ENCODE measurements at places on chromosomes 2 and 18. TPM values are rescaled to one million over a fixed set of nuclear protein-coding genes. Genes with fewer than 3 reads are reported as not detected.

- no peak overlapping the region for H3K27ac ChIP-seq
- peaks cover 6% of the 10 kb centered on the region for H3K36me3 ChIP-seq
- H3K4me3 ChIP-seq: no peak overlapping the region
- H3K27me3 ChIP-seq: no peaks in the 10 kb centered on the region
Observed at GRCh38 chr2:24021122-24021998, 11.5 kb downstream of the MFSD2B start.

GRCh38 chr2:55309446-55309845, 40.4 kb upstream of the MTIF2 start:
- no peaks in the 10 kb centered on the region for H3K27me3 ChIP-seq
- peaks cover 3% of the 10 kb centered on the region for H3K4me1 ChIP-seq
- no peak for DNase-seq
- no peak overlapping the region for H3K4me3 ChIP-seq
- no peak overlapping the region for H3K27ac ChIP-seq

CCDC178 gene
- total RNA-seq: not detected

GRCh38 chr18:21449367-21450290, 150.9 kb downstream of the ESCO1 start:
- H3K36me3 ChIP-seq: no peaks in the 10 kb centered on the region
- H3K27ac ChIP-seq: no peak overlapping the region
- peaks cover 32% of the 10 kb centered on the region for H3K4me1 ChIP-seq
- no peak for DNase-seq

GRCh38 chr2:15869871-15870270, 70.5 kb upstream of the MYCN start:
- H3K4me3 ChIP-seq: no peak overlapping the region
- no peaks in the 10 kb centered on the region for H3K4me1 ChIP-seq
- peaks cover 8% of the 10 kb centered on the region for H3K27me3 ChIP-seq
- no peak overlapping the region for H3K27ac ChIP-seq
- DNase-seq: no peak

DNA sequence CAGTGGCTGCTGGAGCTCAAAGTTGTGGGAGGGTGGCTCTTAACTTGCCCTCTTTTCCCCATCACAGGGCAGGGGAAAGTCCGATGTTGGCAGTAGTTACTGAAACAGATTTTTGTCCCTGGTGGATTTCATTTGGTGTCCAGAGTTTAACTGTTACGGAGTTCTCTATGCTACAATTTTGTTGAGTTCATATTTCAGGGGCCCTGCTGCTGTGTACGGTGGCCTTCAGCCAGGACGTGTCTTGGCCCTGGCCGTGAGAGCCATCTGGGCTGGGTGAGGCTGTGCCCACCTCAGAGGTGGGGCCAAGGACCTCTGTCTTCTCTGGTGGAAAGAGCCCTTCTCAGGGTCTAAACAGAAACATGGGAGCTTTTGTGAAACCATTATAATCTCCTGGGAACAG, 67.4 kb downstream of the SH3YL1 start:
- H3K36me3 ChIP-seq: no peaks in the 10 kb centered on the region
- no peak for DNase-seq
- H3K27ac ChIP-seq: peak overlapping the region; percentile 89
- H3K27me3 ChIP-seq: no peaks in the 10 kb centered on the region

GRCh38 chr2:69570474-69570873, 73.1 kb downstream of the AAK1 start:
- no peak overlapping the region for H3K27ac ChIP-seq
- H3K36me3 ChIP-seq: peaks cover 2% of the 10 kb centered on the region
- no peak for DNase-seq
- no peak overlapping the region for H3K4me3 ChIP-seq
- H3K27me3 ChIP-seq: no peaks in the 10 kb centered on the region

- peak overlapping the region; percentile 62 for H3K4me3 ChIP-seq
- DNase-seq: no peak
- no peaks in the 10 kb centered on the region for H3K27me3 ChIP-seq
- H3K4me1 ChIP-seq: peaks cover 37% of the 10 kb centered on the region
- H3K27ac ChIP-seq: peak overlapping the region; percentile 2
Observed at GRCh38 chr2:24920809-24921441, 888 bp upstream of the ADCY3 start.

IL18RAP gene
- not detected for total RNA-seq

DNA sequence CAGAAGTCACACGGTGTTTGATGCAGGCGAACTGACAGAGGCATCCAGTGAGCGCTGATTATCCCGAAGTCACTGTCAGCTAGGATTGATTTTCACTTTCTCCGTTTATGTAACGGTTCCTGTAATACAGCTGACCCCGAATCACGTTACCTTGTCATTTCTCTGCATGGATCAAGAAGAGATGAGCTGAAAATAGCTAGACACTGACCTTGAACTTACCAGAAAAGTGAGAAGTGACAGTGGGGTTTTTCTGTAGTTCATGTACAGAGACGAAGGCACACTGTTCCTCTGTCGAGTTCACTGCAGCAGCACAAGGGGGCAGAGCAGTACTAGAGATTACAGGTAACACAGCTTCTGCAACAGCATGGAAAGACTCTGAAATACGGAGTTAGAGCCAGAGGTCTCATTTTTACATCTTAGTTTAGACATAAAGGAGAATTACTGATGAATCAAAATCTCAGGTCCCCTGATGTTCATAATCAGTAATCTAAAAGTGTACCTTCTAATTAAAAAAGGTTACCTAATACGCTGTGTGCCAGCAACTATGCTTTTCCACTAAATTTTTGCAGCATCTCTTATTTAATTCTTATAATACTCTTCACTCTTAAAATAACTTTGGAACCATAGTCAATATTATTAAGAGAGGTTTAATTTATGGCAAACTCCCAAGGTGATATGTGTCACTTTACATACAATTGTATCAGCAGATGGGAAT, 33.1 kb downstream of the ARHGAP15 start:
- H3K4me1 ChIP-seq: peaks cover 5% of the 10 kb centered on the region
- DNase-seq: no peak
- peaks cover 30% of the 10 kb centered on the region for H3K27me3 ChIP-seq
- H3K4me3 ChIP-seq: no peak overlapping the region

XIRP2 gene
- total RNA-seq: not detected

TGFA gene
- 0.25 TPM for total RNA-seq

- H3K27me3 ChIP-seq: no peaks in the 10 kb centered on the region
- H3K4me1 ChIP-seq: peaks cover 57% of the 10 kb centered on the region
- peaks cover 4% of the 10 kb centered on the region for H3K36me3 ChIP-seq
- DNase-seq: no peak
Observed at GRCh38 chr2:43407935-43408334, 181.5 kb upstream of the ZFP36L2 start.

DNA sequence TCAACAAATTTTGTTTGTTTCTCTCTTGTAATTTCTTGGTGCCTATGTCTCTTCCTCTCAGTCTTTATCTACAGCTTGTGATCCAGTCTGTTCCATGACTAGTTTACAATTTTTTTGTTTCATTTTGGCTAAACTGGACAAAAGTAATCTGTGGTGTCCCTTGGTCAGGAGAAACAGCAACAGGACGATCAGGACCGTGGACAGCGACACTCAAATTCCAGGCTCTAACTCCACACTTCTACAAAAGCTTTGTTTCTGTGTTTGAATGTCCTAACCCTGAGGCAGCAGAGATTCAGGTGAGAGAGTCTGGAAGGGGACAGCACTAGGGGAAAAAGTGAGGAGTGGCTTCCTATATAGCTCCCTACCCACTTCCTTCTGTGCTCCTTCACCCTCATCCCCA, 593.3 kb upstream of the FANCL start:
- peaks cover 8% of the 10 kb centered on the region for H3K27me3 ChIP-seq
- H3K36me3 ChIP-seq: no peaks in the 10 kb centered on the region
- H3K4me1 ChIP-seq: no peaks in the 10 kb centered on the region
- H3K27ac ChIP-seq: no peak overlapping the region
- H3K4me3 ChIP-seq: no peak overlapping the region
- DNase-seq: no peak

GRCh38 chr2:237238249-237238648, 152.6 kb downstream of the COPS8 start:
- H3K4me3 ChIP-seq: no peak overlapping the region
- no peak for DNase-seq
- no peak overlapping the region for H3K27ac ChIP-seq

- no peak for DNase-seq
- no peaks in the 10 kb centered on the region for H3K27me3 ChIP-seq
- peak overlapping the region; percentile 87 for H3K27ac ChIP-seq
- no peak overlapping the region for H3K4me3 ChIP-seq
- peaks cover 25% of the 10 kb centered on the region for H3K4me1 ChIP-seq
Observed at GRCh38 chr18:58813561-58814225, 51.0 kb upstream of the ZNF532 start.

GRP gene
- not detected for total RNA-seq

DNA sequence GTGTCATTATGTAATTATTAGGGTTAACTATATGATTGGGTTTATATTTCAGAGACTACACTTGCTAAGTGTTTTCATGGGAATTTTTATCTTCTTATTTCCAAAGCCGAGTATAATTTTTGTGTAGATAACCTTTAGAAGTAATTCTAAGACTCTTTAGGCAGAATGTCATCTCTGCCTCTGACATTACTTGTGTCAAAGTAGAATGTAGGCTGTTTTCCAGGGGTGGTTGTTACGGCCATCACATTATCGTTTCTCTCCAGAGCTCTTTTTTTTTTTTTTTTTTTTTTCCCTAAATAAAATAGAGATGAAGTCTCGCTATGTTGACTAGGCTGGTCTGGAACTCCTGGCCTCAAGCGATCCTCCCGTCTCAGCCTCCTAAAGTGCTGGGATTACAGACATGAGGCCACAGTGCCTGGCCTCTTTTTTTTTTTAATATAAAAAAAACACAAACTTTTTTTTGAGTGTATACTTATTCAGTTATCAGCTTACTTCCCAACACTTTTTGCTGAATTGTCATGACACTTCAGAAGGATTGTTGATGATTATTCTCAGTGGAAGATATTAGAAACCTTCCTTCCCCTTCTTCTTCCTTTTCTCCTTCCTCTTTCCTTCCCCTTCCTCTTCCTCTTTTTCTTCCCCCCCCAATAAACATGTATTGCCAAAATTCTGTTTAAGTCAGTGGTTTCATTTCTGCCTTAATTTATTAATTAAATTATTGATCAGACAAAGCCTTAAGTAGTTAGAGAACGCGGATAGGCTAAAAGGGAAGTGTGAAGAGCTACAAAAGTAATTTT, 2.3 kb downstream of the PIKFYVE start:
- peaks cover 7% of the 10 kb centered on the region for H3K36me3 ChIP-seq
- peak overlapping the region; percentile 89 for H3K4me3 ChIP-seq
- no peak overlapping the region for H3K27ac ChIP-seq
- no peaks in the 10 kb centered on the region for H3K27me3 ChIP-seq

- H3K36me3 ChIP-seq: no peaks in the 10 kb centered on the region
- no peak overlapping the region for H3K4me3 ChIP-seq
- peaks cover 9% of the 10 kb centered on the region for H3K27me3 ChIP-seq
- DNase-seq: peak; percentile 79
- H3K27ac ChIP-seq: no peak overlapping the region
- no peaks in the 10 kb centered on the region for H3K4me1 ChIP-seq
Observed at GRCh38 chr2:8627692-8628085, 54.2 kb upstream of the ID2 start.

DNA sequence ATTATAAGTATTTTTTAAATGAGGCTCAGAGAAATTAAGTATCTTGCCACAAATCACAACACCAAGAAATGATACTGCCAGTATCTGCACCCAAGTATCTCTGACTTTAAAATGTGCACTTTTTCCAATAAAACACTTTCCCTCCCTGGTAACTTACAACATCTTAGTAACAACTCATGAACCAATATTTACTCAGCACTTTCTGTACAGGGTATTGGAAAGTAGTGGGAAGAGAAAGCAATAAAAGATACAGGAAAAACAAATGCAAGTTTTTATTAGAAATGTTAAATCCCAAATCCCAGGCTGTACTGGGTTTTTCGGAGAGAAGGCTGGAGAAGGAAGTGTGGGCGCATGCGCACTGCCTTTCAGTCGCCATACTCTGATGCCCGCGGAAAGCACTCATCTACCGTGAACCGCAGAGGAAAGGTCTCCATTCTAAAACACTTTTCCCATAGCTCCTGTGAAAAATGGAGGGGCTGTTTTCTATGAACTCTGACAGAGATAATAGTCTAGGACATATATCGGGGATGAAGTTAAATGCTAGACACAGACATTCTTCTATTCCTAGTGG, 52.1 kb downstream of the L3MBTL4 start:
- H3K36me3 ChIP-seq: no peaks in the 10 kb centered on the region
- DNase-seq: no peak
- H3K27me3 ChIP-seq: peaks cover 8% of the 10 kb centered on the region

SPP2 gene
- total RNA-seq: not detected

TDRD15 gene
- 0.10 TPM for total RNA-seq

- peaks cover 27% of the 10 kb centered on the region for H3K4me1 ChIP-seq
- no peak overlapping the region for H3K4me3 ChIP-seq
- H3K27me3 ChIP-seq: no peaks in the 10 kb centered on the region
- DNase-seq: no peak
- peaks cover 4% of the 10 kb centered on the region for H3K36me3 ChIP-seq
- no peak overlapping the region for H3K27ac ChIP-seq
Observed at GRCh38 chr2:237072067-237072931, 13.4 kb upstream of the COPS8 start.

ZAP70 gene
- total RNA-seq: 0.41 TPM

DNA sequence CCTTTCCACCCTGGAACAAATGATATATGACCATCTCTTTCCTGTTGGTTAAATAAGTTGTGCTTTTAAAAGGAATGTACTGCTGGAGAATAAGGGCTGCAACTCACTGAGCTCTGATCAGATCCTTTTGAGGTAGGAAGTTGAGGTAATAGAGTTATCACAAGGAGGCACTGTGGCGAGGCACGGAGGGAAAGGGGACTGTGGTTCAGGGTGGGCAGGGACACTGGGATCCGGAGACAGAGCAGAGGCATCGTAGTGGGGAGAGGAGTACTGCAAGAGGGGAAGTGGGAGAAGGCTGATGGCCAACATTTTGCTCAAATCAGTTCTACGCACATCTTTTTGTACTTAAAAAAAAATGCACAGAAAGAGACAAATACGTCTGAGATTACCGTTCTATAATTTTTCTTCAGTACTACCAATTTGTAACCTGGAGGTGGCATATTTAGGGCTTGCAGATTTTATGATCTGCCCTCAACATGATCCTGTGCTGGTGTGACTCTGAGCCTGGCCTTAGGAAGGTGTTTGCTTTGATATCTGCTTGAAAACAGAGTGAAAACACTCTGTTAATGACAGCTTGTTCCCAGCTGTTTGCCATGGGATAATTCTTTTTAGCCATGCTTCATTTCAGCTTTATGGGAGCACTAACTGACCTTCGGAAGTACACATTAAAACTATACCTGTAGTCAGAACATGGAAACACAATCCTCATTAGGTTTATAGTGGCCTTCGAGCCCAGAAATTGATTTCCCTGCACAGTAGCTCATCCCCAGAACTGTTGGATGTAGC, 168.1 kb downstream of the KCNE4 start:
- H3K27ac ChIP-seq: no peak overlapping the region
- H3K4me3 ChIP-seq: no peak overlapping the region
- peaks cover 28% of the 10 kb centered on the region for H3K4me1 ChIP-seq
- H3K27me3 ChIP-seq: no peaks in the 10 kb centered on the region

DNA sequence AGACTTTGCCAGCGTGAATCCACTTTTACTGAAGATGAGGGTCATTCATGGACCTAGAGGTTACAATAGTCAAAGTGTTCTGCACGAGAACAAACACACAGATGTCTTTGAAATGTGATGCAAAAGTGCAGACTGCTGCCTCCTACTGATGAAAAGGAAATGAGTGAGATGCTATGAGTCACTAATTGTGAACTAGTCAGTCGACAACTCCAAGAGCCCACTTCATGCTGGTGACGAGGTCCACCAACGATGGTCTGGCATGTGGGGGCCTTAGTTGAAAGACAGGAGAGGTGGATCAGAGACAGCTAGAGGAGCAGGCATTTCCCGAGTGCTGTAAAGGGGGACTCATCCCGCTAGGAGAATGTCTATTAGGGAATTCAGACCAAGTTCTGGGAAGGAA, 17.1 kb upstream of the ZNF236 start:
- DNase-seq: no peak
- peak overlapping the region; percentile 45 for H3K27ac ChIP-seq
- no peaks in the 10 kb centered on the region for H3K27me3 ChIP-seq
- peaks cover 5% of the 10 kb centered on the region for H3K4me1 ChIP-seq
